ENCODE measurements at places on chromosomes 1 and 21.

DNA sequence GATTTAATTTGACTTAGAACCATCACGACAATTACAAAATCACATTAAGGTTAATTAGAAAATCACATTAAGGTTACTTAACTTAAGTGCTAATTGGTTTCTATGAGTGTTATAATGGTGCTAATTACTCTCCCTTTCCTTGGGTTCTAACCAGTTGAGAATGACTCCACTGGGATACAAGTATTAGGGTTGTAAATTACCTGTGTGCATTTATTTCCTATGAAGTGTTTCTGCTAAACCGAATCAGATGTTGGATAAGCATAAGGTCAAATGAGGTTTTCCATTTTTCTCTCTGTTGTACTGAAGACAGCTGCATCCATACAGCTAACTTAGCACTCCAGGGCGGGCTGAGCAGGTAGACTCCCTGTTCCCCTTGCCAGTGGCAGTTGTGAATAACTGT is 610.3 kb upstream of the TMPRSS15 start:
- DNase-seq = no peak

GRCh38 chr1:82110366-82111254 is 309.9 kb downstream of the ADGRL2 start:
- no peak for DNase-seq

DNA sequence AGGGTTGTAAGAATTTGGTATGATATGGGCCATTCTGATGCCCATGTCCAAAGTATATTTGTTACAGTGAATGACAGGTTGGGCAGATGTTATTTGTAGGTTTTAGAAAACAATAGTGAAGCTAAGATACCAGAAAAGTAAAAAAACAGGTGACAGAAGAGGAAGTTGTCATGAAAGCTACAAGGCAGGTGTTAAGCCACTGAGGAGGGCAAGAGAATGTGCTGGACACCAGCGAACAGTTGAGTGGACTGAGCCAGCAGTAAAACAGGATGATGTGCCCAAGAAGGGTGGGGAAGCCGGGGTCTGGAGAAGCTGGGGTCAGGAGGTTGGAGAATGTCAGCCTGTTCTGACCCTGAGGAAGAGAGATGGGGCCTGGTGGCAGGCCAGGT is 83.3 kb downstream of the DTL start:
- DNase-seq = no peak

- DNase-seq = no peak
These were observed 9.8 kb downstream of the FRRS1 start for GRCh38 chr1:99756598-99756997.

DNA sequence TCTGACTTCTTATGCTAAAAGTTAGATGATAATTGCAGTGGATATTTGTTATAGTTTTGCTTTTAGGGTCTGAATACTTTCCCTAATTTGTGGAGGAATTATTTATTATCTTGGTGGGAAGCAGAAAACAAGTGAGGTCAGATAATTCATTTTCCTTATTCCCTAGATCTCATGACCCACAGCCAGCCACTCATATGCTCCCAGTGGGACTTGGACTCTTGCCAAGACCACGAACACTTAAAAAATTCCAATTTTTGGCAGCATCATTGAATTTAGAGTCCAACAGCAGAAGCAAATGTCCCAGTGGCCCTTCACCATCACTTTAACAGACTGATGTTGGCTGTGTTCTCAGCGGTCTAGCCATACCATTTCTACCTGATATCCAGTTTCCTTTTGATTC is 204.2 kb downstream of the HMCN1 start:
- DNase-seq = no peak

Measured in cortex of kidney (tissue), 1 donor.